ENCODE measurements at places on chromosomes 13 and 19. TPM values are rescaled to one million over a fixed set of nuclear protein-coding genes. Genes with fewer than 3 reads are reported as not detected.

DNA sequence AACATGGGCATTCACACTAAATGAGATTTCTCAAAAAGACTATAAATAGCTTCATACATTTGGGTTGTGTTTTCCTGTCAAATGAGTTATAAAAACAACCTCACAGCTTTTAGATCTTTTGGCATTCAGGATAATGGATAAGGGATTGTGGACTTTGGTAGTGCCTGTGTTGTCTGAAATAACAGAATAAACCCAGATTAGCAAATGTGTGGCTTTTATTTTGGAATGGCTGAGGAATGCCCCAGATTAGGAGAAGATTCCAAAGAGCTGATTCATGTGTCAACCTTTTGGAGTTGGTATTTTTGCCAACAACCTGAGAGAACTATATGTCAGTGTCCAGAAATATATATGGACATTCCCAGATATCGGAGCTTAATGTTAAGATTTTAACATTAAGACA is 164.7 kb downstream of the MTUS2 start:
- no peaks in the 10 kb centered on the region for H3K36me3 ChIP-seq
- H3K4me1 ChIP-seq, result peaks cover 2% of the 10 kb centered on the region
- H3K4me3 ChIP-seq, result no peak overlapping the region

- H3K36me3 ChIP-seq, result no peaks in the 10 kb centered on the region
- no peaks in the 10 kb centered on the region for H3K4me1 ChIP-seq
- no peak for DNase-seq
- no peak overlapping the region for H3K4me3 ChIP-seq
Measured at GRCh38 chr19:8576273-8576993, 809 bp downstream of the MYO1F start.

DNA sequence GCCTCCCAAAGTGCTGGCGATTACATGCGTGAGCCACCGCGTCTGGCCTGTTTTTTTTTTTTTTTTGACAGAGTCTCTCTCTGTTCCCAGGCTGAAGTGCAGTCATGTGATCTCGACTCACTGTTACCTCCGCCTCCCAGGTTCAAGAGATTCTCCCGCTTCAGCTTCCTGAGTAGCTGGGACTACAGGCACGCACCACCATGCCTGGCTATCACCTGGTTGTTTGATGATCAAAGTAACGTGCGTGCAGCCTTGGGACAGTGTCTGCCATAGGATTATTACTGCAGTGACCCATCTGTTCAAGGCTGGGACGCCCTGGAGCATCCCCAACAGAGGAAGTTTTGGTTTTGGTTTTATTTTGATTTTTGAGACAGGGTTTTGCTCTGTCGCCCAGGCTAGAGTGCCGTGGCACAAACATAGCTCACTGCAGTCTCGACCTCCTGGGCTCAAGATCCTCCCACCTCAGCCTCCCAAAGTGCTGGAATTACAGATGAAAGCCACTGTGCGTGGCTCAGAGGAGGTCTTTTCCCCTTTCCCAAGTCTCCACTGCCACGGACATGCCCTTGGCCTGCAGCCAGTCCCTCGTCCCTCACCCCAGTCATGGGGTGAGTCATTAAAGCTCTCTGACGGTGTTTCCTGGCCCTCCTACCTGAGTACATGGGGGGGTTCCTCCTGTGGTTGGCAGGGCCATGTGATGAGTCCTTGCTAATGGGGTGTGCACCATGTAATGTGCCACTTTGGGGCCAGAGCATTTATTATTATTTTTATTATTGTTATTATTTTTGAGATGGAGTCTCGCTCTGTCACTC is 65.6 kb downstream of the IER2 start:
- H3K36me3 ChIP-seq, result no peaks in the 10 kb centered on the region
- no peak overlapping the region for H3K27ac ChIP-seq
- no peak for DNase-seq
- no peak overlapping the region for H3K4me3 ChIP-seq
- no peaks in the 10 kb centered on the region for H3K4me1 ChIP-seq
- H3K27me3 ChIP-seq, result no peaks in the 10 kb centered on the region

DNA sequence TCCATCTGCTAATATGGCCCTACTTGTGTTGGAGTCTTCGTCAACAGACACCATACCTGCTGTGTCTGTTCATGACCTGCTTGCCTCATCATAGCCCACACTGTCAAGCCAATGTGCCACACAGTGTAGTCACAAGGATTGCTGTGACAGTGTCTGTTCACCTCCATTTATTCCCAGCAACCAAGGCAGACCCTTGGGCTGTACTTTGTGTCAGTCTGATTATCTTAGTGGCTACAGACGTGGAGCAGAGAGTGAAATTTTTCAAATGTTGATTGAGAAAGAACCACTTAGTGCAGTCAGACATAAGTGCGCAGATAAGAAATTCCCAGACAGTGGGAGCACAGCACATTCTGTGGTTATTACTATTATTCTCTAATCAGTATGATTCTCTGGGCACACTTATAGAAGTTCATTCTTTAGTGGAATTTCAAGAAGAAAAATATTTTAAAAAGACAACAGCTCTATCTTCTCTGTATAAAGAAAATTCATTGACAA is 184.6 kb downstream of the GPC6 start:
- H3K4me3 ChIP-seq, result no peak overlapping the region
- H3K27me3 ChIP-seq, result no peaks in the 10 kb centered on the region
- no peaks in the 10 kb centered on the region for H3K36me3 ChIP-seq
- H3K4me1 ChIP-seq, result no peaks in the 10 kb centered on the region

- no peak for DNase-seq
- no peak overlapping the region for H3K4me3 ChIP-seq
- no peaks in the 10 kb centered on the region for H3K36me3 ChIP-seq
- no peaks in the 10 kb centered on the region for H3K27me3 ChIP-seq
Measured at GRCh38 chr13:40452038-40452666, 214.3 kb downstream of the FOXO1 start.

DNA sequence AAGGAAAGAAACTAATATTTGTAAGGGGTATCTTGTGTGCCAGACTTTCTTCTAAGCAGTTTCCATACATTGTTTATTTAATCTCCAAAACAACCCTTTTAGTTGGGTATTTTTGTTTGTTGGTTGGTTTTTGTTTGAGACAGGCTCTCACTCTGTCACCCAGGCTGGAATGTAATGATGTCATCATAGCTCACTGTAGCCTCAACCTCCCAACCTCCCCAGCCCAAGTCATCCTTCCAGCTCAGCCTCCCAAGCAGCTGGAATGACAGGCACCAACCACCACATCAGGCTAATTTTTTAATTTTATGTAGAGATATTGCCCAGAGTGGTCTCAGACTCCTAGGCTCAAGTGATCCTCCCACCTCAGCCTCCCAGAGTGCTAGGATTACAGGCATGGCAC is 41.2 kb upstream of the LSM14A start:
- no peak overlapping the region for H3K27ac ChIP-seq
- DNase-seq, result no peak
- no peaks in the 10 kb centered on the region for H3K36me3 ChIP-seq
- no peaks in the 10 kb centered on the region for H3K27me3 ChIP-seq
- no peak overlapping the region for H3K4me3 ChIP-seq
- H3K4me1 ChIP-seq, result no peaks in the 10 kb centered on the region

DNA sequence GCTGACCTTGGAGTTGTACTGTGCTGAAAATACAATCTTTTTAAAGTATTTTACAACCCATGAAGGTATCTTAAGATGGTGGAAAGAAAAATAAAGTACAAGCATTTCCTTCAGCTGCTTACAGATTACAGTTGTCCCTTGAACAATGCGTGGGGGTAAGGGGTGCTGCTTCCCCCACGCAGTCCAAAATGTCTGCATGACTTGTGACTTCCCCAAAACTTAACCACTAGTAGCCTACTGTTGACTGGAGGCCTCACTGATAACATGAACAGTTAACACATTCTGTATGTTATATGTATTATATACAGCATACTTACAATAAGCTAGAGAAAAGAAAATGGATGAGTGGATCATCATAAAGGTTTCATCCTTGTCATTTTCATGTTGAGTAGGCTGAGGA is 45.3 kb upstream of the ZNF599 start:
- H3K4me1 ChIP-seq, result no peaks in the 10 kb centered on the region
- no peak overlapping the region for H3K4me3 ChIP-seq
- H3K36me3 ChIP-seq, result no peaks in the 10 kb centered on the region
- H3K27ac ChIP-seq, result no peak overlapping the region
- DNase-seq, result no peak

DNA sequence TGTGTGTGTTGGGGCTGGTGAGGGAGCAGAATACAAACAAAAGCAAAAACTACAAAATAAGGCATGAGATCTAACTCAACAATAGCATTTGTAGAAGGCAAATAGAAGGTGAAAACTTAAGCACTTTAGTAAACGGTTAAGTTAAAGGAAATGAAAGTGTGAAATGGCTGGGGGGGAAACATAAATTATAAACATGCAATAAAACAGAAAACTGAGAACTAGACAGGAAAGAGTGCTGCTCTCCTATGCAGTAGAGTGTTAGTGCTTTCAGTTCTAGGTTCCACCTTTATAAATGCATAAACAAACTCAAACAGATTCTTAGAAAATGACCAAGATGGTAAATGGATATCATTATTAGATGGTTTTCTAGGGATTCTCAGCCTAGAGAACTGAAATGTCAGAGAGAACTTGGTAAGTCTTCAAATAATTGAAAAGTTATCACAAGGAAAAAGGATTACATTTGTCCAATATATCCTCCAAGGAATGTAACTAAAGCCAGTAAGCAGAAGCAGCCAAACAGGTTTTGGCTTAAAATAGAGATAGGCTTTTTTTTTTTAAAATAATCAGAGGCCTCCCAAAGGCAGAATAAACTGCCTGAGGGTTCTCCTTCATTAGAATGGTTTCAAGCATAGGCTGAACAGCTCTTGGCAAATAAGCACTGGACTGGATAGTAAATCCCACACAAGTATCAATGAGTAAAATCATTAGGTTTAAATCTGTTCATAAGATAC is 23.3 kb downstream of the RBM26 start:
- no peak overlapping the region for H3K27ac ChIP-seq
- no peak overlapping the region for H3K4me3 ChIP-seq
- no peak for DNase-seq
- no peaks in the 10 kb centered on the region for H3K27me3 ChIP-seq
- H3K36me3 ChIP-seq, result no peaks in the 10 kb centered on the region

DNA sequence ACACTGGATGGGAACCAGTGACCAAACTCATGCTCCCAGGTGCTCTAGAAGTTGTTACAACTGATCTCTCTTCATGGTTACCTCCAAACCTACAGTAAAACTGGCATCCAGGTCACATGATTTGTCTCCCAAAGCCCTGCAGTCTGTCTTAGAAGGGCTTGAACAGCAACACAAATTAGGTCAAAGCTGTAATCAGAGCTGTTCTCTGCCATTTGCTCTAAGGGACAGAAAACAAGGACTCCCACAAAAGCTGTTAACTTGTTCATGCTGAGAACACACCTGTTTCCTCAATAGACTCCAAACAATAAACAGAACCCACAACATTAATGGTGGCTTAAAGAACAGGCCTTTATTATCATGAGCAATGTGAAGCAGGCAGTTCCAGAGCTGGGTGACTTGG is 8.0 kb downstream of the ZNF671 start:
- H3K27me3 ChIP-seq, result no peaks in the 10 kb centered on the region
- no peak overlapping the region for H3K4me3 ChIP-seq
- DNase-seq, result no peak
- H3K36me3 ChIP-seq, result peaks cover 19% of the 10 kb centered on the region
- H3K27ac ChIP-seq, result no peak overlapping the region

- H3K4me3 ChIP-seq, result no peak overlapping the region
- peaks cover 7% of the 10 kb centered on the region for H3K36me3 ChIP-seq
- DNase-seq, result peak; percentile 41
- H3K27me3 ChIP-seq, result no peaks in the 10 kb centered on the region
- H3K27ac ChIP-seq, result no peak overlapping the region
Measured at GRCh38 chr13:113845055-113845454, 18.8 kb downstream of the GAS6 start.

DNA sequence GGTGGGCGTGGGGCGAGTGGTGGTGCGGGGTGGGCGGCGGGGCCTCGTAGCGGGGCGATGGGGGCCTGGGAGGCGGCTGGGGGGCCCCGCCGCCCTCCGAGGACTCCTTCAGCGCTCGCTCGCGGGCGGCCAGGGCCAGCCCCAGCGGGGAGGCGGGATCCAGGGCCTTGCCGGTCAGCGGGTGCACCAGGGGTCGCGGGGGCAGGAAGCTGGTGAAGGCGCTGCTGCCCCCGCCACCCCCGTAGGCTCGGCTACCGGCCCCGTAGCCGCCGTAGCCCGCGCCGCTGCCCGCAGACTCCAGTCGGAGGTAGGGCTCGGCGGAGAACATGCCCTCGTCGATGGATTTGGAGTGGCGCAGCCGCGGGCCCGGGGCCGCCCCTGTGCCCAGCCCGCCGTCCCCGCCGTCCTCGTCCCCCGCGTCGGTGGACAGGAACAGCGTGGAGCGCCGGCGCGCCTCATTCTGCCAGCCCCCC is 18.6 kb downstream of the C19orf81 start:
- no peak overlapping the region for H3K4me3 ChIP-seq
- H3K36me3 ChIP-seq, result no peaks in the 10 kb centered on the region
- no peak overlapping the region for H3K27ac ChIP-seq

- no peak overlapping the region for H3K4me3 ChIP-seq
- H3K27ac ChIP-seq, result no peak overlapping the region
- no peaks in the 10 kb centered on the region for H3K27me3 ChIP-seq
- DNase-seq, result no peak
- H3K36me3 ChIP-seq, result no peaks in the 10 kb centered on the region
- H3K4me1 ChIP-seq, result no peaks in the 10 kb centered on the region
Measured at GRCh38 chr19:10295305-10295846, 5.6 kb downstream of the ICAM5 start.

GRCh38 chr19:55472463-55472862 is 4.0 kb upstream of the ZNF628 start:
- H3K27me3 ChIP-seq, result no peaks in the 10 kb centered on the region
- no peaks in the 10 kb centered on the region for H3K4me1 ChIP-seq
- H3K36me3 ChIP-seq, result no peaks in the 10 kb centered on the region

DNA sequence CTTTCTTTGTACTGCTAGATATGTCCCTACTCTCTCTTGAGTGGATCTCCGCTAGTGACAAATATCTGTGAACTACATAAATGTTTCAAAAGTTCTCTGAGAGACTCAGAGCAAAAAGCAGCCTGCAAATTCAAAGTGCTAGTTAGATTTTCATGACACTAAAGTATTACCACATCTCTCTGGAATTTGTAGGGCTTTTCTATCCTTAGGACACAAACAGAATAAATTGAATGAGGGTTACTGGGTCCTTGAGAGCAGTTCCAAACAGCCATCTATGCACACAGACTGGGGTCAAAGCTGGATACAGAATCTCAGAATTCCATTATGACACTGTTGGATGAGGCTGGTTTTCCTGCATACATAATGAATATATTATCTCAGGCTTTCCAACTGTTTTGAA is 953.2 kb downstream of the DIAPH3 start:
- H3K36me3 ChIP-seq, result no peaks in the 10 kb centered on the region
- H3K4me3 ChIP-seq, result no peak overlapping the region
- H3K27me3 ChIP-seq, result no peaks in the 10 kb centered on the region
- DNase-seq, result no peak

Gene TIMM44
- 44.5 TPM for total RNA-seq

Gene FCER2
- 2.9 TPM for total RNA-seq

Gene LRRC63
- total RNA-seq, result not detected

Gene PCDH17
- total RNA-seq, result 20.8 TPM

Gene ZNF99
- 0.51 TPM for total RNA-seq

Gene WTIP
- 74.0 TPM for total RNA-seq

Gene NECTIN2
- total RNA-seq, result 88.2 TPM

Gene KLF1
- 0.39 TPM for total RNA-seq

Gene CEBPA
- 6.1 TPM for total RNA-seq

Gene KLK15
- not detected for total RNA-seq

Measured in aorta (tissue), 5 donors.